Upper lobe of right lung (tissue), 1 donor: ENCODE measurements at places on chromosomes 6 and 20.

DNA sequence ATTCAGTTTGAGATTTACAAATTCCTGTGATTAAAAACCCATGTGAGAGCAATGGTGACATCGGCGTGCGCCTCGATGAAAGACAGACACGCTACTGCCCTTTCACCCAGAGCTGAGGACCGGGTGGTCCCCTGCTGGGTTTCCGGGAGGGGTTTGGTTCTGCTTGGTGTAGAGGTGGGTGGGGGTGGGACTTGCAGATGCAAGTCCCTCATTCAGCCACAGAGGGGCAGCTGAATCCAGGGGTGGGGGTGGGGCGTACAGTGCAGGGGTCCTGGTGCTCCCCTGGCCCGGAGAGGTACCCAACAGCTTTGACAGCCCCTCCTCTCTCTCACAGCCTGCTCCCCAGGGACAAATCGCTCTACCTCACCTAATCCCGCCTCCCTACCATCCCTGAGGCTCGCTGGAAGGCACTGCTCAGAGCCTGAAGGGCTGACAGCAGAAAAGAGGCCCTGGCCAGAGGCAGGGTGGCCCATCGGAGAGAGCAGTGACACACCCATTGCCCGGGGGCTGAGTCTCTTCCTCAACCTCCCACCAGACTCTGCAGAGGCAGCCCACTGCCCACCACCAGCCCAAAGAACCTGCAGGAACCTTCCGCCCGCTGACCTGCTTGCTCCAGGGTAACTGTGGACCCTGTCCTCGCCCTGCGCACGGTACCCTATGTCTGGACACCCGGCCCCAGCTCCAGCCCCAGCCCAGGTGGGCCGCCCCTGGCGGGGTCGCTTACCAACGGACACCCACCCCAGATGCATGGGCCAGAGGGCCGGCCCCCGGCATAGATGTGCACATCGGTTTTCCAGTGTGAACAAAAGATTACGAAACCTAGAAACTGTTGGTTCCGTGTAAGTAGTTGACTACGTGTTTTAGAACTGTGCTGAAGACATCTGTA lies 118.4 kb downstream of the JPH2 start:
- peak; percentile 65 for DNase-seq

GRCh38 chr6:154548130-154548830 lies 37.8 kb upstream of the CNKSR3 start:
- no peak for DNase-seq

DNA sequence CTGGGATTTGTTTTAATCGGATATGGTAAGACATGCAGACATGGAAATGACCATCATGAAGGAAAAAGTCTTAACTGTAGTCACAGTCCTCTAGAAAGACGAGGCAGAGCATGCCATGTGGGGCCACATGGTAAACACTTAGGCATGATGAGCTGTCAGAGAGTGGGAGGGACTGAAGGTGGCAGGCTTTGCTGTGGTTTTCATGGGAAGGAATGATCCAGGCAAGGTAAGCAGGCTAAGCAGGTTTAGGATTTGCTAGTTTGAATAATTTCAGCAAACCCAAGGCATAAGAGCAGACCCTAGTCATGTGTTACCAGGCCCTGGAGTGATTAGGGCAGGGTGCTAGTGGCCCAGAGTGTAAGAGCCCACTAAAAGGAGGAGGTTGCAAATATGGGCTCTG lies 47.2 kb upstream of the STMND1 start:
- DNase-seq = no peak

DNA sequence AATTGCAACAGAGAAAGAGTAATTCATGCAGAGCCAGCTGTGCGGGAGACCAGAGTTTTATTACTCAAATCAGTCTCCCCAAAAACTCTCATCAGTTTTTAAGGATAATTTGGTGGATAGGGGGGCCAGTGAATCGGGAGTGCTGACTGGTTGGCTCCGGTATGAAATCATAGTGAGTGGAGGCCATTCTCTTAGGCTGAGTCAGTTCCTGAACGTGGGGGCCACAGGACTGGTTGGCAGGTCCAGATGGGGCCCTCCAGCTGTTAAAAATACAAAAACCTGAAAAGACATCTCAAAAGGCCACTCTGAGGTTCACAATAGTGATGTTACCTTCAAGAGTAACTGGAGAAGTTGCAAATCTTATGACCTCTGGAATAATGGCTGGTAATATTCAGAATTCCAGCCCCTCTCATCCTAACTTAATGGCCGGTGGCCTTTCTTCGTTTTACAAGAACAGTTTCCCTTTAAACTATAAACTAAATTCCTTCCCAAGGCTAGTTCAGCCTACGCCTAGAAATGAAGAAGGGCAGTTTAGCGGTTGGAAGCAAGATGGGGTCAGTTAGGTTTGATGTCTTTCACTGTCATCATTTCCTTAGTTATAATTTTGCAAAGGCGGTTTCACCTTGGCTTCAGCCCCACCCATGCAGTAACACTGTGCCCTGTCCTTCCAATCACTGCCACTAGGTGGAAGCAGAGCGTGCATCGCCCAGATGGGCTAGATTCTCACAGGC lies 6.8 kb upstream of the MICA start:
- DNase-seq = peak; percentile 86

- no peak for DNase-seq
Observed at GRCh38 chr20:49539481-49540231, 28.3 kb downstream of the PTGIS start.

DNA sequence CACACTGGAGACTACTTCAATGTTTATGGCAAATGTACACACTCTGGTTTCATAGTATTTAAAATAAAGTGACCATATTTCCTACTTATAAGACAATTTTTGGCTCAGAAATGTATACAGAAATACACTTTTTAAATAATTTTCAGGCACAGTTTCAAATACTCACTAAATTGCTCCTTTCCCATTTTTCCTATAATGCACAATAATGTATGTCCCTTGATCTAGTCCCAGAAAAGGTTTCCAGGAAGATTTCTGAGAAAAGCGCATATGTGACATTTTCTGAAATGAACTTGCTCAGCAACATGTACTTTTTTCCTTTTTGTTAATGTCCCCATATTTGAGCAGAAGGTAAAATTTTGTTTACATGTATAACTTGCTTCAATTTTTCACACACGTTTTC lies 591.4 kb downstream of the CD109 start:
- no peak for DNase-seq
